ENCODE measurements at places on chromosomes 4 and X.

- no peak for DNase-seq
Observed at GRCh38 chr4:78556665-78557064, 5.1 kb downstream of the ANXA3 start.

GRCh38 chr4:43452948-43453347 is 560.4 kb downstream of the GRXCR1 start:
- DNase-seq: no peak

DNA sequence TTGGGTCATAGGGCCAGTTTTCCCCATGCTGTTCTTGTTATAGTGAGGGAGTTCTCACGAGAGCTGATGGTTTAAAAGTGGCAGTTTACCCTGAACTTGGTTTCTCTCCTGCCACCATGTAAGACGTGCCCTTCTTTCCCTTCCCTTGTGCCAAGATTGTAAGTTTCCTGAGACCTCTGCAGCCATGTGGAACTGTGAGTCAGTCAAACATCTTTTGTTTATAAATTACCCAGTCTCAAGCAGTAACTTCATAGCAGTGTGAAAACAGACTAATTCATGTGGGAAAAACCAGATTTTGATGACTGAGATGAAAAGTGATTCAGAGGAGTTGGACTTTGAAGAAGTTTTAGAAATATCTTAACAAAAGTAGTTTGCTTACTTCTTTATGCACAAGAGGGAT is 101.4 kb downstream of the ARHGAP10 start:
- DNase-seq: no peak

DNA sequence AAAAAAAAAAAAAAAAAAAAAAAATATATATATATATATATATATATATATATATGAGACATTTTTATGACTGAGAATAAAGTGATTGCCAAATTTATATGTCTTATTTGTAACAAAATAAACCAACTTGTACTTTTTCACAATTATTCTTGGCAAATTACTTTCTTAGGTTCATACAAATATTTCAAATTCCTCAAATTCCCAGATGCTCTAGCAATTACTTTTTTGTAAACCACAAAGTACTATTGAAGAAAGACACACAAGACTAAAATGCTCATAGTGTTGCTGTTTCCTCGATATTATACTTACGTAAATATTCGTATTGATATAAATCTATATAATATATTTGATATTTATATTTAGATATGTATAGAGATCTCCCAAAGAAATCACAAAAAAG is 390.0 kb downstream of the FAT4 start:
- no peak for DNase-seq

DNA sequence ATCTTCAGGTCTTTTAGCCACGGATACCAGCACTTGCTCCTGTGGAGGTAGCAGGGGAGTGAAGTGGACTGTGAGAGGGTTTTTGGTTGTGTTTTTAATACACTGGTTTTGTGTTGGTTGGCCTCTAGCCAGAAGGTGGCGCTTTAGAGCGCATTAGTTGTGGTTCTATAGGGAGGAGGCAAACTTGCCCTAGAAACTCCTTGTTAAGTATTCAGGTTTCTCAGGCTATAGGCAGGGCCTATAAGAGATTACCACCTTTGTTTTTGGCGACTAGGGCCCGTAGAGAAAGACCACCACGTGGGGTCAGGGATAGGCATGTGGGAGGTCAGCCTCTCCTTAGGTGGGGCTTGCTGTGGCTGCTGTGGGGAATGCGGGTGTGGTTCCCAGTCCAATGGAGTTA is 221.6 kb upstream of the SPANXN4 start:
- DNase-seq: no peak

- no peak for DNase-seq
Observed at GRCh38 chr4:48329193-48329592, 12.1 kb upstream of the SLAIN2 start.

DNA sequence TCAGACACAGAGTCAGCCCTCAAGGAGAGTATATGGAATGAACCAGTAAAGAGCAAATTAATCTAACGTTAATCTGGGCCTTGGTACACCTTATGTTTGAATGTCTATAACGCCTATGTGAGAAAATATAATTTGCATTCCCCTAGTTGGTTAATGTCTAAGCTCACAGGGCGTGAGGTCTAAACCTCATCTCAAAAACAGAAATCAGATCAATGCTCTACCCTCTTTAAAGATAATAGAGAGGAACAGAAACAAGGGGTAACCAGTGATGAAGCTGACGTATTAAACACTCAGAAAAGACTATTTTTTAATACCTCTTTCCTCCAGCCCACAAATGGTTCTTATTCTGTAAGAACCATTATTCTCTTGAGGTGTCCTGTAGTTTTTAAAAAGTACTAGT is 369.2 kb upstream of the NOCT start:
- no peak for DNase-seq

GRCh38 chr4:578451-579443 is 2.7 kb upstream of the TMEM271 start:
- no peak for DNase-seq

All from substantia nigra (tissue), 51 donors.